SHP77 treated with DMSO at 0.1 percent for 48 hours (cell line): ENCODE measurements at places on chromosomes 4 and X.
A peak's percentile ranks its signal among the peaks of the same experiment; 100 is the strongest.

DNA sequence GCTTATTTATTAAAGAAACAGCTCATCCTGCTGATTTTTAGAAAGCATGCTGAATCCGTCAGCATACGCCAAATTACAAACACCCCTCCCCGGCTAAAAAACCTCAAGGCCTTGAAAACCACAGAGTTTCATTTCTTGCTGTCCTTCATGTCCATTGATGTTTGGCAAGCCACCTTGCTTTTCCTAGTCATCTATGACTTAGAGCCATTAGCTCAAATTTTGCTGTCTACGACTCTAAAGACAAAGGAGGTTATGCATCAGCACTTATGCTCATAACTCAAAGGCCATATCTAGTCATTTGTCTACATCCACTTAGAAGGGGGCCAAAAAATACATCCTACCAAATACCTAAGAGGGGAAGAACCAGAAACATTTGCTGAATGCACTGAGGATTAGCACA lies 925.1 kb downstream of the PCDH7 start:
- no peak for DNase-seq

DNA sequence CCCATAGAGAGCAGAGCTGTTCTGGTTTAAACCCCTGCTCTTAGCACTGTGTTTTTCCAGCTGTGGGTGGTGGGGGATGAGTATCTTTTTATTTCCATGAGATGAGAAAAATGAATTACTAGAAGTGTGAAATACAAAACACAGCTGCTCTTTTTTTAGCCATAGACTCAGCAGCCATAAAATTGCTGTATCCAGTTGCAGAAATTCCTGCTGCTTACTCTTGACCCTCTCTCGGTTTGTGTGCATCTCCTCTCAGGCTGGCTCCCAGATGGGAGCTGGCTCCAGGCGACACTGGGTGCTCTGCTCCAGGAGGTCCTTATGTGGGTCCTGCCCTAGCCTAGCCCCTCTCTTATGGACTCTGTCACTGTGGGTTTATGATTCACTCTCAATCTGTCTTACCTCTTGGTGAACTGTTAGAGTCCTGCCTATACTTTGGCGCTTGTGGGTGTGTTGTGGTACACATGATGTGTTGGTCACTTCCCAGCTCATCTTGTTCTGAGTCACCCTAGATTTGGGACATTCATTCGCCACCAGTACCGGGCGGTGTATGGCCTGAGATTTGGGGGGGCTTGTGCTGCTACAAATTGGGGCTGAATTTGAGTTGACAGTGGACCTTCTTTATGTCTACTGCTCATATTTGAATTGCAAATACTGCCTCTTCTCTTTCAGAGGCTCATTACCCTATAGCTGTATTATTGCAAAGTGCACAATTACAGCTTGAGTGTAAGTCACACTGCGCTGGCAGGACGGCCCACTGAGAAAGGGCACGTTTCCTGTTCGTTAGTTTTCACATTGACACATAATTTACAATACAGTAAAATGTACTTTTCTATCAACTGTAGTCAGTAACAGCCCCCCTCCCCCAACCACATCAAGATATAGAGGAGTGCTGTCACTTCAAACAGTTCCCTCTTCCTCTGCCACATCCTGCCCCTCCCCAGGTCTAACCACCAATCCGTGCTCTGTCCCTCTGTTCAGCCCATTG lies 46.9 kb upstream of the MSANTD1 start:
- no peak for DNase-seq

DNA sequence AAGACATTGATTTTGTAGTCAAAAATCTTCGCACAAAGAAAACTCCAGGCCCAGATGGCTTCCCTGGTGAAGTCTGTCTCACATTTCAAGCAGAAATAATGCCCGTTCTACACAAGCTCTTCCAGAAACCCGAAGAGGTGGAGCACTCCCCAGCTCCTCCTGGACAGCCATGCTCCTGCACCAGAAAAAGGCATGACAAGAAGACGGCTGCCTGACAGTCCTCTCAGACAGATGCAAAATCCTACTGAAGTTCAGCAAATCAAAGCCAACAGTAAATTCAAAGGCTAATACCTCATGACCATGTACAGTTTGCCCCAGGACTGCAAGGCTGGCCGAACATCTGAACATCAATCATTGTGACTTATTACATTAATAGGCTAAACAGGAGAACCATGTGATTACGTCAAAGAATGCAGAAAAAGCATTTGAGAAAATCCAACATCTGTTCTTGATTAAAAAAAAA lies 30.8 kb upstream of the MXD4 start:
- no peak for DNase-seq

DNA sequence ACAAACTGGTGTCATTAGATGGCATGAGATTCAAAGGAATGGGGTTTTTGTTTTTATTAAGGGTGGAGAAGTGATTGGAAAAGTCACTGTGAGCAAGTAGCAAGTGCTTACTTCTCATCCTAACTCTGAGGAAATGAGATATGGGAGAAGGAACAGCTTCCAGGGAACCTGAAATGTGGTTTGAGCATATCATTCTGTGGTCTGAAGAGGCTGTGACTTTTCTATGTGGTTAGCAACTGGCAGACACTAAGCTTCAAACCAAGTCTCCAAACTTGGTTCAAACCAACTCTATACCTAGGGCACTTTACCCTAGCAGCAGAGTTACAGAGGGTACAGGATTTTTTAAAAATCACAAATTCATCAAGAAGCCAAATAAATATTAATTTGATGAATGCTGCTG lies 58.2 kb downstream of the DCLK2 start:
- no peak for DNase-seq

GRCh38 chr4:112222219-112222955 lies 9.2 kb upstream of the AP1AR start:
- DNase-seq, result no peak

DNA sequence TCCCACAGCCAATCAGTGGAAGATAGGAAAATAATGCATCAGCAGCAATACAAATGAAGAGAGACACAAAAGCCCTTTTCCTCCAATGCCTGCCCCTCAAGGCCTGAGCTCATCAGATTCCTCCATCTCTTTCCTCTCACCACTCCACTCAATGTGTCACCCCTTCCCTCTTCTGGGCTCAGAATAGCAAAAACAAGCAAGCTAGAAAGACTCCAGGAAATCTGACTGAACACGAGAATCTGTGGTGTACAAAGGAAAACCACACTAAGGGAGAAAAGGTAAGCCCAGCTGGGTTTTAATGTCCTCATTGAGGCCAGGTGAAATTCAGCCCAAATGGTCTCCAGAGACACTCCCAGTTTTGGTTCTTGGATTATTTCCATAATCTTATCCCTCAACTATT lies 46.3 kb downstream of the ARHGEF9 start:
- DNase-seq, result no peak

DNA sequence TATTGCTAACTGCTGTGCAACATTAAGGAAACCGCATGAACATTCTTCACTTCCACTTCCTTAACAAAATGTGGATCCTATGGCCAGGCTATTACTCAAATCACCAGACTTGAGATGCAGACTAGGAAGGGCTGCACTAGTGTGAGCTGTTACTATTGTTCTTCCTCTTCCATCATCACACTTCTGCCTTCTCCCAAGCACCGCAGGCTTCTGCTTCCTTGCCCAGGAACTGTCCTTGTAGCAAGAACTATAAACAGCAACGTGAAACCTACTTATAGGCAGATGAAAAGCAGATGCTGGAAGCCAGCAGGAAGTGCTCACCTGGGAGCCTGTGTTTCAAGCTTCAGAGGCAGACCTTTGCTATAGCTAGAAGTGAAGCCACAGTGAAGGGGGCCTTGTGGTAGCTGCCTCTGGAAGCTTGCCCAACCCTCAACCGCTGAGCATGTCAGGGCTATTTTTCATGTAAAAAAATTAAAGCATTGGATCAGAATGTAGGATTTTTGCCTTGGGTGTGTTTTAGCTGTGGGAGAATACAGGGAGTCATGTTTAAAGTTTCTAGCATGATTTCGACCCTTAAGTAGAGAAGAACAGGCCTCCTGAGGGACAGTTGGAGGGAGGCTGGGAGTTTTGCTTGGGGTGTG lies 43.9 kb downstream of the CLNK start:
- DNase-seq, result no peak

GRCh38 chrX:118216509-118216908 lies 99.9 kb upstream of the KLHL13 start:
- peak; percentile 51 for DNase-seq

DNA sequence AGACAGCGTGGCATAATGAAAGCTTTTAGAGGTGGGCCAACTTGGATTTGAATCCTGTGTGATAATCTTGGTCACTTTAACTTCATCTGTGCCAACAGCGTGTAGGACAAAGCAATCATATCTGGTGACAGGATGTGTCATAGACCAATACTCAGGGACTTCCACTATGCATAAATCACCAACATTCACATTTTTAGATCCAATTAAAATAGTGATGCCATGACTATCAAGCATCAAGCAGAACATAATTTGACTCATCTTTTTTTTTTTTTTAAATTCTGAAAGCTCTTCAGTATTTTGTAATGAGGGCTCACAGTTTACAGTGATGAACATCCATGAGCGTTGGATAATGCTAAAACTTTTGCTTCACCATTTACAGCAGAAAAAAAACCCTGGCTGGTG lies 27.3 kb upstream of the RAPGEF2 start:
- DNase-seq, result no peak

- DNase-seq, result no peak
Observed at GRCh38 chrX:99073551-99073950, 1336.5 kb downstream of the PCDH19 start.

DNA sequence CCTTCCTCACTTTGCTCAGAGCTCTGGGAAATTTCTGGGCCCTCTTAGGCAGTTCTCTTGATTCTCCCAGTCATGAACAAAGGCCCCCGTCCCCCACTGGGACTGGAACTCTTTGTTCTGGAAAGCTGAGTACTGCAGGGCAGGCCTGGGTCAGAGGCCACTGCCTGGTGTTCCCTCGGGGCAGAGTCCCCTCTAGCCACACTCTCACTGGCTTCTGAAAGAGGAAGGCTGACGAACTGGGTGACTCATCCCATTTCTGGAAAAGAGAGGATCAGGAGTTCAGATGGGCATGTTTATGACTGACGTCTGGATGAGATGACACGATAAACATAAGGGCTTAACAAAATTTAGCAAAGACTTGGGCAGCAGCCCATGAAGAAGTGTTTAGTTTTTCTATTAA lies 47.7 kb downstream of the DDX3X start:
- no peak for DNase-seq

DNA sequence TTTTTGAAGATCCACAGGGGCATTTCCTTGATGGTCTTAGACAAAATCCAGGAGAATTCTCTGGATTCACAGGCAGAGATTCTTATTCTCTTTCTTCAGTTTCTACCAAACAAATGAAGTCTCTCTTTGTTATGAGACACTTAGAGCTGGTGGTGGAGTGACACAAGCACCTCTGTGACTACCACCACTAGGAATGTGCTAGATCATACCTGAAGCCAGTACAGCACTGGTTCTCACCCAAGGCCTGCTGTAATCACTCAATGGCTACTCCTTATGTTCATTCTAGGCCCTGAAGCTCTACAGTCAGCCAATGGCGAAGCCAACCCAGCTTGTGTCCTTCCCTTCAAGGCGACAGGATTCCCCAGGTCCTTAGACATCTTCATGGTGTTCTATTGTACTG lies 482.3 kb downstream of the TRAM1L1 start:
- no peak for DNase-seq

- DNase-seq, result peak; percentile 31
Observed at GRCh38 chrX:15564981-15565579, 35.7 kb downstream of the ACE2 start.

GRCh38 chr4:87054900-87055299 lies 120.1 kb downstream of the AFF1 start:
- no peak for DNase-seq

GRCh38 chr4:102735582-102735981 lies 25.2 kb downstream of the MANBA start:
- DNase-seq, result no peak

DNA sequence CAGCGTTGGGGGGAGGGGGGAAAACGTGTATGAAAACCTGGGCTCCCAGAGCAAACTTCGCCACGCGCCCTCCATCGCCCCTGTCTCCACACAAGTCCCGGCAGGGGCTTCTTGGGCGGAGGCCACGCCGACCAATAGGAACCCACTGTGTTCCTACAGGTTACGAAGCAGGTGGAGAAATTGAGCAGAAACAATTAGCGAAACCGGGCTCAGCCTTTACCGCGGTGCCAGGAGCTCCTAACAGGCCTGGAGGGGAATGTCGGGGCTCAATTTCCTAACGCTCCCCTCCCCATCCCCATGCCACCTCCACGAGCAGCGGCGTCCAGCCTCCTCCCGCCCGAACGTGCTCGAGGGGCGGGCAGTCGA lies 589 bp upstream of the KIT start:
- no peak for DNase-seq

GRCh38 chr4:3680656-3681055 lies 85.5 kb upstream of the ADRA2C start:
- no peak for DNase-seq

DNA sequence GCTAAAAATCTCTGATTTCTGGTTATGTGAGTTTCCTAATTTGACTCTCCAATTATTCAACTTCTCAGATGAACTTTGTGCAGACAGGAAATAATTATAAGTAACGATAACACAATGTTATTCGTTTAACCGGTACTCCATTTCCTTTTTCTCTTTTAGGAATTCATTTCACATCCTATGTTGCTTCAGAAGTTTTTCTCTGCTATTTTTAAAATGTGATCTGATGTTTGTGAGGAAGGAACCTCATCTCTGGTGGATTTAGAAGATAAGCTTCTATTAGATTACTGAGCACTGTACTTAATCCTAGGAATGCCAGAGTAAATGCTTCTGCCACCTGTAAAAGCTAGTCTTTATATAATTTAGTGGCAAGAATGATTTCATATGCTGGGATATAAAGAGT lies 116.0 kb upstream of the ETNPPL start:
- no peak for DNase-seq

GRCh38 chr4:33975995-33976394 lies 2268.3 kb downstream of the ARAP2 start:
- DNase-seq, result no peak

DNA sequence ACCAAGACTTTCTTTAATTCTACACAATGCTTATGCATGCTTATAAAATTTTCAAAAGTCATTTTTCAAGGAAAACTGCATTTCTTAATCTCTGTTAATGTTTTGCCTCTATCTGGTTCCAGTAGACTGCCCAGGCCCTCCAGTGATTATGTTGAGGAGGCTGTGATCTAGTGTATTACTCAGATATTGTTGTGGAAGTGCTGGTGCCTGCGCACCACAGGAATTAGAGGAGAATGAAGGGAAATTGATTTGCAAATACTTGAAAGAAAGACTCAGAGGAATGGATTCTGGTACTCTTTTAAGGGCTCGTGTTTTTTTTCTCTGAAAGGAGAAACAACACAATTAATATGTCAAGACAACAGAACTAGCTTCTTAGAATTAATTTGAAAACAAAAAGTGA lies 1015.1 kb downstream of the RPA4 start:
- DNase-seq, result no peak

DNA sequence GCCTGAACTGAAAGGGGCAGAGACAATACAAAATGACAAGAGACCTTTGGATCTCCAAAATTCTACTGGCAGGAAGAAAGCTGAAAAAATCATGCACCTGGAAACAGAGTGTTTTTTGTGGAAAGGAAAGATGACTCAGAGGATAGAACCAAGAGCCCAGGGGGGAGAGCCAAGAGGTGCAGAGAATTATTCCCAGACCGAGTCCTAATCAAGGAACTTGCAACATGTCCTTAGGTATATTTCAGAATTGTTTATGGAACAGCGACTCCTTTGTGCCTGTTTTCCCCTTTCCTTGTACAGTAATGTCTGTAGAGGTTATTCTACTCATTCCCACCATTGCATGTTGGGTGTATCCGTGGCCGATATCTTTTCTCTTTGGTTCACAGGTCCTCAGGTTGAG lies 71.7 kb downstream of the YIPF6 start:
- DNase-seq, result no peak
